Activated CD4-positive, alpha-beta T cell treated with anti-CD3 and anti-CD28 coated beads for 4 hours (primary cell): ENCODE measurements at places on chromosomes 13 and 19.

- DNase-seq = no peak
Measured at GRCh38 chr19:54391589-54392061, 23.6 kb upstream of the TTYH1 start.

GRCh38 chr13:30453727-30454126 lies 12.0 kb downstream of the HMGB1 start:
- no peak for DNase-seq

DNA sequence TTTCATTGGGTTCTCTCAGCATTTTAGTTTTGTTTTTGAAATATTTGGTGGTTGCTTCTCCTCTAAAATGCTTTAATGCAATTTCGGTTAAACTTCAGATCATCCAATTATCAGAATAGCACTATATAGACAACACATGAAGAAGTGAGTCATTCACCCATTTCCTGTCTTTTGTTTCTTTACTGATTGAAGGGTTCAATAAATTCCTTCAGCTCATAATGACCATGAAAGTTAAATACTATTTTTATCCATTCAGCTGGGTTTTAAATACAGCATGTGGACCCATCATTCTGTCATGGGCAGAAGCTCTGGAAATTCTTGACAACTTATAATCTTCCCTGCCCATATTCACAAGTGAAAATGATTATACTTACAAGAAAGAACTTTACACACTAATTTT lies 187.2 kb downstream of the ITGBL1 start:
- no peak for DNase-seq

DNA sequence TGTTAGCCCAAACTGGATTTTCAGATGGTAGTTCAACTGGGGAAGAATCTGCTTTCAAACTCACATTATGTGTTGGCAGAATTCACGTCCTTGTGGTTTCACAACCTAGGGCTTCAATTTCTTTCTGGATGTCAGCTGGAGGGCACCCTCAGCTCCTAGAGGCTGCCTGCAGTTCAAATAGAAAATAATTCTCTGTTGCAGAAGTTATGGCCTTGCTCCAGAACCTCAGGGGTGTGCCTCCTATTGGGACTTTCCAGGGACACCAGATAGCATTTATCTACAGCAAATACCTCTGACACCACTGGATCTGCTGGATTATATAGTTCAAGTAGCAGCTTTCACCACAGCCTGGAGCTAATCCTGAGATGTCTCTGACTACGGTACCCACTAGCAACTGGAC lies 11.8 kb upstream of the RB1 start:
- DNase-seq = no peak

- DNase-seq = peak; percentile 66
Measured at GRCh38 chr19:51690454-51691073, 2.6 kb upstream of the SPACA6 start.

- DNase-seq = no peak
Measured at GRCh38 chr13:64725492-64725891, 2504.6 kb downstream of the PCDH9 start.

GRCh38 chr13:59963827-59964226 lies 199.9 kb downstream of the DIAPH3 start:
- no peak for DNase-seq

DNA sequence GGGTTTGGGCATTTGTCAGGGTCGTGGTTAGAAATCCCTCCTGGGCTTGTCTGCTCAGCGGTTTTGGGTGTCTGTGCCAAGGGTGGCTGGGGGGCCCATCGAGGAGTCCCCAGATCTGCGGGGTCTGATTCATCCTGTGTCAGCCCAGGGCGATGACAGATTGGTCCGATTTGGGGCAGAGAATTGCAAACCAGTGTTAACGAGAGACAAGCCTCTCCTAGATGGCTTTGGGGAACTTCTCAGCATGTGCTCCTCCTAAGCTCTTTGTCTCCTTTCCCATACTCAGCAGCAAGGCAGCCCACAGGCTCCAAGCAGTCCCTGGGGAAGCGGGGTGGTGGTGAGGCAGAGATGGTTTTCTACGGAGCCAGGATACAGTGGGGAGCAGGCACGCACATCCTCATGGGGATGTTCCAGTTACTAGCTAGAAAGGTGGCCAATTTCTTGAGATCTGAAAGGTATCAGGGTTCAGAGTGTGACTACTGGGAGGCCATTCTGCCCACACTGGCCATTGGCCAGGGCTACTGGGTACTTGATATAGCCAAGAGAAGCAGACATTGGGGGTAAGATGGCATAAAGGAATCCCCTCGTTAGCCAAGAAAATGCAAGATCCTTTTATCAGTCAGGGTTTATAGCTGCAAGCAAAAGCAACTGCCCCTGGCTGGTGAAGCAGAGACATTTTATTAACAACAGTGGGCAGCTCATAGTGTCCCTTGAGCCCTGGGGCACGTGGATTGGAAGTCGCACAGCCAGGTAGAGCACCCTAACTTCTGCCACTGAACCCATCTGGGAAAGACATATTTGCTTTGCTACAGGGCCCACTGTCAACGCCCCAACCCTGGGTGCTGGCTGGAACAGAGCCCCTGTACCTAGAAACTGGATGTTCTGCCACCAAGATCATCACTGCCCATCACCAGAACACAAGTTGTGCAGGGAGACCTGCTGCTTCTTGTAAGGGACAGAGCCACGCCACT lies 63.6 kb downstream of the RGCC start:
- no peak for DNase-seq

- no peak for DNase-seq
Measured at GRCh38 chr13:98143601-98144026, 720 bp downstream of the FARP1 start.
